ENCODE measurements at places on chromosomes 2 and 18. TPM values are rescaled to one million over a fixed set of nuclear protein-coding genes. Genes with fewer than 3 reads are reported as not detected.

DNA sequence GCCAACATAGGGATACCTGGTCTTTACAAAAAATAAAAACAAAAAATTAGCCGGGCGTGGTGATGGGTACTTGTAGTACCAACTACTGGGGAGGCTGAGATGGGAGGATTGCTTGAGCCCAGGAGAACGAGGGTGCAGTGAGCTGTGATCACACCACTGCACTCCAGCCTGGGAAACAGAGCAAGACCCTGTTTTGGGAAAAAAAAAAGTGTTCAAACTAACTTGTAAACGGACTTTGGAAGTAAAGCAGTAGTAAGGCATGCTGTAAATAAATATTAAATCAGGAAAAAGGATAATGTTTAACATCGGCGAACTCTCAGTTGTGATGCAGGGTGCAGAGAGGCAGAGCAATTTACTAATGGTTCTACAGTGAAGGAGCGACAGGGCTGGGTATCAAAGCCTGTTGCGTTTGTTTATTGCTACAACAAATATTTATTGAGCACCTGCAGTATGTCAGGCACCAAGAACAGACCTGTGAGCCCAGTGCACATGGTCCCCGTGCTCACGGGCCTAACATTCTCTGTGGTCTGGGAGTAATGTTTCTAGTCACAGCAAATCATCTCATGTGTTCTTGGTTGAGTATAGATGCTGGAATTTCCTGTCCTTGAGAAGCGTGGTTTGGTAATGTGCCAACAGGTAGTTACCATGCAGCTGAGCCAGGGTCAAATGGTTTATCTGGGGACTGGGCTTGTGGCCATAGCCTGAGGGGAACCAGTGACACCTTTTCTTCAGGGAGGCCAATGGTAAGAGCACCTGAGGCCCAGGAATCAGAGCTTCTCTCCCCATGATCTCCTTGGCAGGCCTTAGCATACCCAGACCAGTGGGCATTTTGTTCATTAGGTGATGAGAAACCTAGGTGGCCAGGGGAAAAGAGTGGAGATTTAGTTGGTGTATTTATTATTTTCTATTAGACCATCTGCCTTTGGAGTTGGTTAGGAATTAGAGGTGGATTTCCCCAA lies 27.9 kb upstream of the GREB1 start:
- no peak for DNase-seq

- DNase-seq: no peak
These were observed 603.9 kb upstream of the FANCL start for GRCh38 chr2:58845011-58845410.

DNA sequence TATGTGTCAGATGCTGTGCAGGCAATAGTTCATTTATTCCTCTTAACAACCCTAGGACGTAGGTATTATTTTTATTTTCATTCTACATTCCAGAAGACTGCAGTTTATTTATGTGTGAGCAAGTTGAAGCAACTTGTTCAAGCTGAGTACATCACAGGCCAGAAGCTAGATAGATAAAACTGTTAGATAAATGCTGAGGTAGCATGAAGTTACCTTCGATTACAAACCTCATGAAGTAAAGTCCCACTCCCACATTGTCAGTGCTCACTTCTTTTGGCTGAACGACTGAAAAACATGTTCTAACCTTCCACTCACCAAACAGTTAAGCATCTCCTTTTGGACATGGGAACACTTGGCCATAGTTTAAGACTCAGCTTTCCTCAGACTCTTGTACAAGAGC lies 439.2 kb downstream of the TNS1 start:
- DNase-seq: no peak

GRCh38 chr2:35462226-35462998 lies 893.2 kb upstream of the CRIM1 start:
- DNase-seq: no peak

GRCh38 chr2:224039770-224040440 lies 819 bp upstream of the SERPINE2 start:
- DNase-seq: no peak

Gene DUSP11
- 33.2 TPM for total RNA-seq

Gene SLC35G4
- total RNA-seq: not detected

- DNase-seq: peak; percentile 22
These were observed 77.0 kb upstream of the SERTAD2 start for GRCh38 chr2:64730551-64731262.

- DNase-seq: no peak
These were observed 2.3 kb downstream of the INHBB start for GRCh38 chr2:120348134-120348736.

DNA sequence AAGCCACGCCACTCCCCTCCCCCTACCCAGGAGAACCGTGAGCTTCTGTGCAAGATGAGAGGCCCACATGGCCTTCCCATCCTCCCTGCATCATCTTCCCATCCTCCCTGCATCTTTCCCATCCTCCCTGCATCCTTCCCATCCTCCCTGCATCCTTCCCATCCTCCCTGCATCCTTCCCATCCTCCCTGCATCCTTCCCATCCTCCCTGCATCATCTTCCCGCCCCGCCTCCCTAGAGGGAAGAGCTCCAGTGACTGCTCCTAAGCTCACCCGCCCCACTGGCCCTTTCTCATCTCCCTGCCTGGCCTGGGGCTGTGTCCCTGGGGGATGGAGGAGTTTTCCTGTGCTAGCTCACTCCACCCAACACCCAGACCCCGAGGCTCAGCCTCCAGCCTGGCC lies 93.3 kb upstream of the ASAP2 start:
- DNase-seq: no peak

DNA sequence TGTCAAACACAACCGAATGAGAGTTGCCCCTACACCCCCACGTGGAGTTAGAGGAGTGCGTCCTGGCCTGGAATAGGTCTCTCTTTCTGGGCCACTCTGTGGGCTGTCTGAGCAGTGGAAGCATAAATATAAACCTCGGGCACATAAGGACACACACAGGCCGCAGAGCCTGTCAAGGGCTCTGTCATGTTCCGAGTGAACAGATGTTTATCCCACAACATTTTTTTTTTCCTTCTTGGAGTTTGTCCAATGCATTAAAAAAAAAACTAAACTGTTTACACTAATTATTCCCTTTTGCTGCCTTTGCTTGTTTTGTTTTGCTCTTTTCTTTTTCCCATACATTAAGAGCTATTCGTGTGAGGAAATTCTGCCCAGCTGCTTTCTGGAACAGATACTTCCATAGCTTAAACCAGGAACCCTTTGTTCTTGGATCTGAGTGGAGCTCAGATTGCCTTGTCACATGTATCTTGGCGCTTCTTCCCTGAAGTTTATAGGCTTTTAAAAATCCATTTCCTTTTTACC lies 228.3 kb upstream of the FOSL2 start:
- no peak for DNase-seq

Gene PIGN
- 15.9 TPM for total RNA-seq

DNA sequence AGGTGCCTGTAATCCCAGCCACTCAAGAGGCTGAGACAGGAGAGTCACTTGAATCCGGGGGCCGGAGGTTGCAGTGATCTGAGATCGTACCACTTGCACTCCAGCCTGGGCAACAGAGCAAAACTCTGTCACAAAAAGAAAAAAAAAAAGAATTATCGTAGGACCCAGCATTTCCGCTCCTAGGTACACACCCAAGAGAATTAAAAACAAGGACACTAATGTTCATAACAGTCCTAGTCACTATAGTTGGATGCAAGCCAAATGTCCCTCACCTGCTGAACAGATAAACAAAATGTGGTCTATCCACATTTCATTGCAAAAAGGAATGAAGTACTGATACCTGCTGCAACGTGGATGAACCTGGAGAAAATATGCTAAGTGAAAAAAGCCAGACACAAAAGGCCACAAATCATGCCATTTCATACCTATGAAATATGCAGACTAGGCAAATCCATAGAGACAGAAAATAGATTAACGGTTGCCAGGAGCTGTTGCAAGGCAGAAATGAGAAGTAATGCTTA lies 21.2 kb downstream of the ADRA2B start:
- DNase-seq: no peak

Gene CTIF
- total RNA-seq: 5.3 TPM

DNA sequence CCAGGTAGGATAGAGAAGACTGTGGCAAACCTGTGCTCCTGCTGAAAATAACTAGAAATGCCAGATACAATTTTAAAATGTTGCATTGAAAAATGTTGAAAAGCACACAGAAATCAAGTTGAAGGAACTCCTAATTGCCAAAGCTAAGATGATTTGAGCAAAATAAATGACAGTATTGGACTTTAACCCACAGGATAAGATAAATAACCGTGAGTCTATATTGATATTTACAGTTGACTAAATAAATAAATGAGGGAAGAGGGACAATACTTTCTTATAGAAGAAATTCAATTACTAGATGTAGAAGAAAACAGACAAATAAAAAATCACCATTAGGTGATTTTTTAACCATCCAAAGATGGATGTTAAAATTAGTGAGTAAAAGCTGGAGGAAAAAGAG lies 59.0 kb downstream of the CWC22 start:
- DNase-seq: no peak

GRCh38 chr2:241940329-241940728 lies 70.8 kb downstream of the RTP5 start:
- no peak for DNase-seq

Gene GKN2
- total RNA-seq: not detected

- no peak for DNase-seq
These were observed 25.2 kb upstream of the TLK1 start for GRCh38 chr2:171185941-171186340.

DNA sequence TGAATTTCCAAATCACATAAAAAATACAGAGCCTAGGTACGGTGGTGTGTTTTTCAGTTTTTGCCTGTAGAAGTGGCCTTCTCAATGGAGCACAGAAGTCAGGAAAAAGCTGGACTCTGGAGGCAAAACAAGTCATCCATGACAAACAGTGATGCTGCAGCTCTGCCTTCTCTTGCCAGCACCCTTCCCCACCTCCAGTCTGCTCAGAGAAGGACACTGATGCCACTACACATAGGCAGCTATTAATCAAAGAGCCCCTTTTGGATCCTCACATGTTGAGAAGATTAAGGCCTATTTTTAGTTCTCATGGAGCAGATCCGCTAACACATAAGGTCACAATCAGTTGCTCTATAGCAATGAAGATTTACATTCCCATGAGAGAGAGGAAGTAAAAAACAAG lies 181.6 kb upstream of the GALNT5 start:
- no peak for DNase-seq

Gene DUSP19
- 2.2 TPM for total RNA-seq

- peak; percentile 7 for DNase-seq
These were observed 647 bp downstream of the PSME4 start for GRCh38 chr2:53969968-53970723.

Gene ITGB6
- total RNA-seq: not detected

Gene TUBA4B
- not detected for total RNA-seq

Gene DPP4
- total RNA-seq: 15.6 TPM

Gene DYSF
- total RNA-seq: 0.16 TPM

DNA sequence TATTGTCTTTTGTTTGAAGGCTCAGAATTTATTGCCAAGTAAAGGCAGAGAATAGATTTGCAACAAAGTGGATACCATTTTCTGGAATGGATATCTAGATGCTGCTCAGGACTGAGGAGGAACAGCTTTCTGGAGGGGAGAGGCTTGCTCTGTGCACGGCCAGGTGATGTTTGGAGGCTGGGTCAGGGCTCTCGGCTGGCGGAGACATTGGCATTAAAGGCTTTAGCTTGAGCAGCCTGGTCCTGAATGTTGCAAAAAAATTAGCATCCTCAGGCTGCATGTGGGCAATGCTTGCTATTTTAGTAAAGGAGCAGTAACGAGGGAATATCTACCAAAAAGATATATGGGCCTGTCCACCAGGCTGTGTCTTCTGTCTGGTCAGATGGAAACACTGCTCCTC lies 20.4 kb downstream of the RNF144A start:
- no peak for DNase-seq

GRCh38 chr2:71452565-71452964 lies 796 bp upstream of the DYSF start:
- no peak for DNase-seq

- no peak for DNase-seq
These were observed 330.2 kb upstream of the FANCL start for GRCh38 chr2:58571181-58571852.

DNA sequence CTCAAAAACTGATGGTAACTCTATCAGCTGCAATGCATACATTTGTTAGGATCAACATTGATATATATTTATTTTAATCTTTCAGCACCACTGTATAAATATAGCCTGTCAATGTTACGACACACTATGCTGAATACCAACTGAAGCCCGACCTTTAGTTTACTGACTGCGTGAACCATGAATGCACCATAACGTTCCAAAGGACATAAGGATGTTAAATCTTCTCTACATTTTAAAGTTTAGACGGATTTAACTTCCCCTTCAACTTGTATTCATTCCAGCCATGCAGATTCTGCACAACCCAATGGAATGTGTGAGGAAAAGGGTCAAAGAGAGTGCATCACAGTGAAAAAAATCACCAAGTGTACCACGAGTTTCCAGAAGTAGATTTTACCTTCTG lies 489.5 kb downstream of the IRS1 start:
- no peak for DNase-seq

Gene OR6B2
- not detected for total RNA-seq

Gene FBXO41
- total RNA-seq: 27.6 TPM

Gene FAM98A
- total RNA-seq: 103 TPM

DNA sequence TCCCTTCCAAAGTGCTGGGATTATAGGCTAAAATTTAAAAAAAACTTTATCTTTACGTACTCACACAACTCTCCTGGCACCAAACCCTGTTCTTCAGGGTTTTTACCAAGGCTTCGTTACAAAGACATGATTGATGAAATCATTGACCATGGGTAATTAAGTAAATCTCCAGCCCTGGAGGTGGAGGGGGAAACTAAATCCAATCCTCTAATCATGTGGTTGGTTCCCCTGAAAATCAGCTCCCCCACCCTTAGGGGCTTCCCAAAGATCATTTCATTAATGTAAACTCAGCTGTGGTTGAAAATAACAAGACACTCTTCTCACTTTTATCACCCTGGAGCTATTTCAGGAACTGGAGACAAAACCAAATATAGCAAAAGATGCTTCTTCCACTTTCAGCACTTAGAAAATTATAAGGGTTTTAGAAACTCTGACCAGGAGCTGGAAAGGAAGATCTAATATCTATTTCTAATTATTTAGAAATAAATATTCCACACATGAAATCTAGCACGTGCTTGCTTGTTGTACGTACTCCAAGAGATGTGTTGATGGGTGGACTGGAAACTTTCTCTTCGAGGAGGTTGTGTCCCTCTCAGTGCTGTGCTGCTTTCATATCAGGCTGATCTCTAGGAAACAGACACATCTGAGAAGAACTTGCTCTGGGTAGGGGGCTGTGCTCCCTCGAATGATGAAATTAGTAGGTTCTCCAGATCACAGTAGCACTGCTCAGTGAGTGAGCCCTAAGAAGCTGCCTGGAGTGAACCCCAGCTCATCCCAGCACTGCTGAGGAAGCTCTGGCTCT lies 67.2 kb downstream of the SMAD4 start:
- no peak for DNase-seq

- peak; percentile 85 for DNase-seq
These were observed at the start of gene SS18 for GRCh38 chr18:26090130-26091046. Gene SS18 (minus strand): TSS chr18:26090613. CDS start chr18:26090569, 44 bp downstream.

Gene GPR35
- total RNA-seq: 3.0 TPM

Gene HAT1
- 75.7 TPM for total RNA-seq

GRCh38 chr2:6408057-6408456 lies 457.6 kb downstream of the CMPK2 start:
- no peak for DNase-seq

Gene C2orf78
- total RNA-seq: not detected

GRCh38 chr2:220948579-220948978 lies 623.5 kb downstream of the EPHA4 start:
- no peak for DNase-seq

Gene STRADB
- total RNA-seq: 10.8 TPM

GRCh38 chr2:55490554-55490953 lies 29.0 kb upstream of the CFAP36 start:
- DNase-seq: no peak

GRCh38 chr2:174051741-174052583 lies 86.8 kb upstream of the SP3 start:
- no peak for DNase-seq

GRCh38 chr2:62441421-62441820 lies 64.6 kb downstream of the TMEM17 start:
- DNase-seq: no peak
